ENCODE measurements at places on chromosomes 3 and 15.

- DNase-seq: no peak
Measured at GRCh38 chr15:68368731-68369435, 63.1 kb downstream of the ITGA11 start.

DNA sequence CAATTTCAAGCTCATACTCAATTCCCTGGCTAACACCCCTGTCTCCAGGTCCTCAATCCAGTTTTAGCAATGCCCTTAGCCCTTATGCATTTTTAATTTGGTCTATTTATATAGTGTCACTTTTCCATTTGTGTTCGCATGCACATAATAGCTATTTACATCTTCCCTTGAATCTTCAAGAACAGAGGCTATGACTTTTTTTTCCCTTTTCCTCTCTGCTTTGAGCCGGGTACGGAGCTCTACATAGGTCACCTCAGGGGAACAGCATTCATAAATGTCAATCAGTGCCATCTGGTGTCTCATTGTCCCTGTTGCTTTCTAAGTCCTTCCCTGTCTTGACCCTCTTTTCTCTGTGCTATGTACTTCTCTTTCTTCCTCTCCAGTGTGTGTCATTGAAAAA, 26.5 kb upstream of the ACTC1 start:
- DNase-seq: no peak

DNA sequence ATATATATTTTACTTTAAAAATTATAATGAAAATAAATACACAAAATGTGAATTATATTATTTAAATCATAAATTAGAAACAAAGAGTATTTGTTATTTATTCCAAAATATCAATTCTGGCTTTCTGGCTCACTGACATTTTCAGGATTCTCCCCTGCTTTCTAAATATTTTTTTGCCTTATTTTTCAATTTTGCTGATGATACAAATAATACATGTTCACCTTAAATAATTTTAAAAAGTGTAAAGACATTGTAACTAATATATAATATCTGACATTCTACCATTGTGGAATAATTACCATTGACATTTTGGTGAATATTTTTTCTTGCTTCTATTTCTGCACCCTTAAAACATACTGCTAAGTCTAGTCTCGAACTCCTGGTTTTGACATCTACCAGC, 325.9 kb upstream of the CBLB start:
- no peak for DNase-seq

- no peak for DNase-seq
Measured at GRCh38 chr3:145807990-145808389, 353.0 kb downstream of the PLOD2 start.

- DNase-seq: no peak
Measured at GRCh38 chr15:33535135-33535534, 224.4 kb downstream of the RYR3 start.

DNA sequence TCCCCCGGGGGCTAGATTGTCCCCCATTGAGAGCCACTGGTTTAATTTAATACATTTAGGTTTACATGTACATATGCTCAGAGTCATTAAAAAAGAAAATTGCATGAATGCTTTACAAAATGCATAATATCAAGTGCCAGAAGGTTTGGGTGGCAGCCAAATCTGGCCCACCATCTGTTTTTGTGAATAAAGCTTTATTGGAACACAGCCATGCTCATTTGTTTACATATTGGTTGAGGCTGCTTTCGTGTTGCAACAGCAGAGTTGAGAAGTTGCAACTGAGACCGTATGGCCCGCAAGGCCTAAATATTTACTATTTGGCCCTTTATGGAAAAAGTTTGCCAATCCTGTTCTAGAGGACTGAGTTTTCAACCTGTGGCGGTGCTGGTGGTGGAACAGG, 32.1 kb upstream of the RGMA start:
- no peak for DNase-seq

DNA sequence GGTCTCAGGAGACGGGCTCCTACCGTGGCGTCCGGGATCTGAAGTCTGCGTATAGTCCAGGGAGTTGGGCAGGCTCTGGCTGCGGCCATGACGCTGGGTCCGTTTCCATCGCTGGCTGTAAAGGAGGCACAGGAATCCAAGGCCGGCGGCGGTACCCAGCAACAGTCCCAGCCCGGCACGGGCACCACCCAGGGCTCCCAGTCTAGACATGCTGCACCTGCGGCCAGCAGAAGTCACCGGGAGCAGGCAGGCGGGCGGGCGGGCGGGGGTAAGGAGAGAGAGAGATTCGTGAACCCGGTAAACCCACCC, 526 bp downstream of the RMDN3 start:
- DNase-seq: no peak

DNA sequence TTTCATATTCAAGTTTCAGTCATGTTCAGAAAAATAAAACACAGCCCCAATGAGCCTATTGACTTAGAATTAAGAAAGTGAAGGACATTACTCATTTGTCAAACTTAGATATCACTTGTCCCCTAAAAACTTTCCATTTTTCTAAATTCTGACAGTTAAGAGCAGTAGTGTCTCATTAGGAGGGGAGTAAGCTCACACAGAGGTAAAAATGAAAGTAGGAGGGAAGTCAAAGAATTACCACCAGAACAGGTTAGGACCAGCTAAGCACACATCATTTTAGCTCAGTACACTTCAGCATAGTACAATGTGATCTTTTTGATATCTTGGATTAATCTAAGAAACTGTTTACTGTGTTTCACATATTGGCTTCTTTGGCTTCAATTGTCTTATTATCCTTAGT, 64.3 kb downstream of the OSTN start:
- no peak for DNase-seq

- no peak for DNase-seq
Measured at GRCh38 chr15:34642247-34642646, 58.8 kb upstream of the GOLGA8B start.

GRCh38 chr15:65512807-65513416, 4.6 kb downstream of the DPP8 start:
- DNase-seq: no peak

DNA sequence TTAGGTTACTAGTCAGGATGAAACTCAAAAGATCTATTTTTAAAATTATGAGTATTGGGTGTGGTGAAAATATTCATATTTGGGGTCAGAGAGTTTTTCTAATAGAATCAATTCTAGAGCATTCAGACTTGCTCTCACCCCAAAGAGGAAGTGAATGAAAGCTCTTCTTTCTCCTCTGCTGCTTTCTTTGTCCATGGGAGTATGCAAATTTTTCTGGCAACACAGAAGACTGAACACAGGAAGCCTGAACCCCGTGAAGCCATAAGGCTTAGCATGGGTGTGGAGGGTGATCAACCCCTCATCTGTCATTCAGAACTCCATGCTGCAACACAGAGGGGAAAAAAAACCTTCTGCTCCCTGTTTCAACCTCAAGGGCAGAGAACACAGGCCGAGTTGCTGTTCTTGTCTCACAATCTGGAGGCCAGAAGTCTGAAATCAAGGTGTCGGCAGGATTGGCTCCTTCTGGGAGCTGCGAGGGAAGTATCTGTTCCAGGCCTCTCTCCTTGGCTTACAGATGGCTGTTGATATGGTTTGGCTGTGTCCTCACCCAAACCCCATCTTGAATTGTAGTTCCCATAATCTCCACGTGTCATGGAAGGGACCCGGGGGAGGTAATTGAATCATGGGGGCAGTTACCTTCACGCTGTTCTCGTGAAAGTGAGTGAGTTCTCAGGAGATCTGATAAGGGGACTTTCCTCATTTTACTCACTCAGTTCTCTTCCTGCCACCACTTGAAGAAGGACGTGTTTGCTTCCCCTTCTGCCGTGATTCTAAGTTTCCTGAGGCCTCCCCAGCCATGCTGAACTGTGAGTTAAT, 33.7 kb upstream of the CD47 start:
- peak; percentile 87 for DNase-seq

DNA sequence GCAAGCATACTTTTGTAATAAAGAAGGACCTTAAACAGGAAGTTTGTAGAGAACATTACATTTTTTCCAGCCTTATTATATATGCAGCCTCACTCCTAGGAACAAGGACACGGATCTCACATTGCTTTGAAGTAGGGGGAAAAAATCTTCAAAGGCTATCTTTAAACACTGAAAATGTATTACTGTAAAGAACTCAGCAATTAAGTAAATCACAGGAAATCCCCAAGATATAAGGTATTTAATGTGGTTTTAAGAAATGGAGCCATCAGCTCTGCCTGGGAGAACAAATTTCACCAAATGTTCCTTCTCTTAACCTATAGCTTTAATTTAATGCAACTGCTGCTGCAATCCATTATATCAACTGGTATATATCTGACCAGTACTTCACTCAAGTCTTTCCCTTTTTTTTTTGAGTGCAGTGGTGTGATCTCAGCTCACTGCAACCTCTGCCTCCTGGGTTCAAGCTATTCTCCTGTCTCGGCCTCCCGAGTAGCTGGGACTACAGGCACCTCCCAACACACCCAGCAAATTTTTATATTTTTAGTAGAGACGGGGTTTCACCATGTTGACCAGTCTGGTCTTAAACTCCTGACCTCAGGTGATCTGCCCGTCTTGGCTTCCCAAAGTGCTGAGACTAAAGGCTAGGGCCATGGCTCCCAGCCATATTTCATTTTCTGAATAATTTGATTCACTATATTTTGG, 2.8 kb downstream of the BTLA start:
- DNase-seq: no peak

- no peak for DNase-seq
Measured at GRCh38 chr3:57694146-57694545, 1.3 kb upstream of the DENND6A start.

- DNase-seq: no peak
Measured at GRCh38 chr15:38600236-38600635, 35.6 kb upstream of the RASGRP1 start.

DNA sequence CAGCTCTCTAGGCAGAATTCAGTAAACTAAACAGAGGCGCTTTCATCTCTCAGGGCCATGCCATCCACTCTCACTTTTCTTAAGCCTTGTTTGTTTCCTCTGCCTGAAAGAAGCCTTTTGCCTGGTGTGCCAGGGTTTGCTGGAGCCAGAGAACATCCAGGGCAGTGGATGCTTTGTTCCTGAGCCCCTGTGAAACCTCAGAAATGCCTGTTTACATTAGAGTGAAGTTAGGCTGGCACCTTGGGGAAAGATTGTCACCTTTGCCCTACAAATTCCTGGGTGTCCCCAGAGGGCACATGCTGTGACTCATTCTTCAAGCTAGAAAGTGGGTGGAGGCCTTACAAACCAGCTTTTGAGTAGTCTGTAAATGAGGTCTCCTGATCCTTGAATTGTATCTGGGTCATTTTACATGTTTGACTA, 10.7 kb upstream of the TRAK1 start:
- DNase-seq: peak; percentile 46

DNA sequence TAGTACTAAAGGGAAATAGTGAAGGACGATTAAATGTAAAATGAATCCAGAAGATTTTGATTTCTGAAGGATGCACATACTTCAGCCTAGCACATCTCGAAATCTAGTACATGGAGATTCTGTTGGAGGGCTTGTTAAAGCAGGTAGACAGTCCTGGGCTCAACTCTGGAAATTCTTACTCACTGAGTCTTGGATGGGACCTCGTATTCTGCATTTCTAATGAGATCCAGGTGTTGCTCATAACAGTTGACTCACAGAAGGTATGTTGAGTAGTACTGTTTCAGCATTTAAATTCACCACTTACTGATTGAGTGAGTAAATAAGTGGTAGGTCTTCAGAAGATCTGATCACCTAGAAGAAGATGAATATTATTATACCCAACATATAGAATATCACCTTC, 623.4 kb upstream of the SGO1 start:
- no peak for DNase-seq

DNA sequence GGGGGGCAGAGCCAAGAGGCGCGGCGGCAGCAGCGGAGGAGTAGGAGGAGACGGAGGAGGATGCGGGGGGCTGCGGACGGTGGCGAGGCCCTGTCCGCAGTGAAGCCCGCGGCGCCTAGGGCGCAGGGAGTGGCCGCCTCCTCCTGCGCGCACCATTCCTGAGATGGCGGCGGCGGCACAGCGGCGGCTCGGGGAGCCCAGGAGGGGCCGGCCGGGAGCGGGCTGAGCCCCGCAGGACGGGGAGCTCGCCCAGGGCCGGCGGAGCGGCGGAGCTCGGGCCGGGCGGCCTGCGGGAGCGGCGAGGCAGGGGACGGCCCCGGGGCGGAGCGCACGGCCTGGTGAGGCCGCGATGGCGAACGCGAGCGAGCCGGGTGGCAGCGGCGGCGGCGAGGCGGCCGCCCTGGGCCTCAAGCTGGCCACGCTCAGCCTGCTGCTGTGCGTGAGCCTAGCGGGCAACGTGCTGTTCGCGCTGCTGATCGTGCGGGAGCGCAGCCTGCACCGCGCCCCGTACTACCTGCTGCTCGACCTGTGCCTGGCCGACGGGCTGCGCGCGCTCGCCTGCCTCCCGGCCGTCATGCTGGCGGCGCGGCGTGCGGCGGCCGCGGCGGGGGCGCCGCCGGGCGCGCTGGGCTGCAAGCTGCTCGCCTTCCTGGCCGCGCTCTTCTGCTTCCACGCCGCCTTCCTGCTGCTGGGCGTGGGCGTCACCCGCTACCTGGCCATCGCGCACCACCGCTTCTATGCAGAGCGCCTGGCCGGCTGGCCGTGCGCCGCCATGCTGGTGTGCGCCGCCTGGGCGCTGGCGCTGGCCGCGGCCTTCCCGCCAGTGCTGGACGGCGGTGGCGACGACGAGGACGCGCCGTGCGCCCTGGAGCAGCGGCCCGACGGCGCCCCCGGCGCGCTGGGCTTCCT, at the start of gene GPR27:
GPR27 (plus strand) TSS at position 155 of the 909 bp plus-strand sequence; CDS start at position 350, 195 bp downstream.
- no peak for DNase-seq

GRCh38 chr3:15355086-15355485, 22.7 kb upstream of the SH3BP5 start:
- DNase-seq: no peak

DNA sequence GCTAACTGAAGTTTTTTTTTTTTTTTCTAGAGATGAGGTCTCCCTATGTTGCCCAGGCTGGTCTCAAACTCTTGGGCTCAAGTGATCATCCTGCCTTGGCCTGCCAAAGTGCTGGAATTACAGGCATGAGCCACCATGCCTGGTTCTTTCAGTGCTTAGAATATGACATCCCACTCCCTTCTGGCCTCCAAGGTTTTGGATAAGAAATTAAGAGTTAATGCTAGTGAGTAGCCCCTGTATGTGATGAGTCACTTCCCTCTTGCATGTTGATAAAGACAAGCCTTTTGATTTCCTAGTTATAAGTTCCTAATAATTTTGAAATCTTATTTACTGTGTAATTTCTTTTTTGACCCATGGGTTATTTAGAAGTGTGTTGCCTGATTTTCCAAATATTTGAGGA, 35.7 kb upstream of the DNAJC19 start:
- no peak for DNase-seq

- DNase-seq: no peak
Measured at GRCh38 chr3:72054976-72055375, 270.0 kb upstream of the PROK2 start.

DNA sequence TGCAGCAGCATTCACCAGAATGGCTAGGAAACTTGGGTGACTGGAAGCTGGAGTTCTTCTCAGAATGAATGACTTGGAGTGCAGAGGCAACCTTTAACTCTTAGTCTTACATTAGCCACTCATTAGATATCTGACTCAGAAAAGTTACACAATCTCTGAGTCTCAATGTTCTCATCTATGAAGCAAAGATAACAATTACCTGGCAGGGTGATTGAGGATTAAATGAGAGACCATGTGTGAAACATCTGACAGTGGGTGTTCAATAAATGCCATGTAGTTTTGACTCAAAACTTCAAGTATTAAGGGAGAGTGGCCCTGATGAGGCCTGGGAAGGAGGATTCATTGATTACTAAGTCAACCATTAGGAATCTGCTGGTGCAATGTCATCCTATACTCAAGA, 48.3 kb downstream of the MRPL3 start:
- no peak for DNase-seq

GRCh38 chr3:63338351-63338750, 60.2 kb downstream of the SYNPR start:
- DNase-seq: no peak

GRCh38 chr3:110362751-110363150, 708.9 kb upstream of the NECTIN3 start:
- DNase-seq: no peak

Data from activated CD4-positive, alpha-beta T cell treated with anti-CD3 and anti-CD28 coated beads, Interleukin-2, Interleukin-4, amounts not matched to agents 100 ng/mL and 50 ng/mL, durations not matched to agents 16 hours and 8 hours (primary cell).